ENCODE measurements at places on chromosomes 13 and 19.

- no peak for DNase-seq
Observed at GRCh38 chr19:2223959-2224358, 12.2 kb downstream of the PLEKHJ1 start.

DNA sequence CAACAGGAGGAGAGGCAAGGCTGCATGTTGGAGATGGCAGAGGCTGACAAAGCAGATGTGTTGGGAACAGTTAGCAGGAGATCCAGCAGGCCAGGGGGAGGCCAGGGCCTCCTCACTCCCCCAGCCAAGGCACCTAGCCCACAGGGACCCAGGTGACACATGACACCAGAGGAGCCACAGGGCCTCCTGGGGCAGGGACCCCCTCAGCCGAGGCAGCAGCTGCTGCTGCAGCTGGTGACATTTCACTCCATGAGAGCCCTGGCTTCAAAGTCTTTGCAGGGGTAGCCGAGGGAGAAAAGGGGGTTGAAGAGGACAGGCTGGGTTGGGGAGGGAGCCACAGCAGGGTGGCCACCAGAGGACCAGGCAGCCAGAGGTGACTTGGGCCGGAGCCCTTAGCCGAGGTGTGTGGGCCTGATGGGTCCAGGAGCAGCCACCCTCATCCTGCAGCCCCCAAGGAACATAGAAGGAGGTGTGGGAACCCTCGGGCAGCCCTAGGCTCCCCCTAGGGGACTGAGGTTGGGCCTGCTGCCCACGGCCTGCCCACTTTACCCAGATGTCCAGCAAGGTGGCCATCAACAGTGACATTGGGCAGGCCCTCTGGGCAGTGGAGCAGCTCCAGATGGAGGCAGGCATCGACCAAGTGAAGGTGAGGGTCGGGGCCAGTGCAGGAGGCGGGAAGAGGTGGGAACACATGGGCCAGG lies at the start of gene GNG14:
GNG14 (plus strand) TSS at position 503 of the 701 bp plus-strand sequence; CDS start at position 554, 51 bp downstream.
- no peak for DNase-seq

- DNase-seq: no peak
Observed at GRCh38 chr13:22108283-22108942, 437.5 kb downstream of the FGF9 start.

GRCh38 chr13:45113233-45114224 lies 6.8 kb upstream of the GTF2F2 start:
- DNase-seq: no peak

DNA sequence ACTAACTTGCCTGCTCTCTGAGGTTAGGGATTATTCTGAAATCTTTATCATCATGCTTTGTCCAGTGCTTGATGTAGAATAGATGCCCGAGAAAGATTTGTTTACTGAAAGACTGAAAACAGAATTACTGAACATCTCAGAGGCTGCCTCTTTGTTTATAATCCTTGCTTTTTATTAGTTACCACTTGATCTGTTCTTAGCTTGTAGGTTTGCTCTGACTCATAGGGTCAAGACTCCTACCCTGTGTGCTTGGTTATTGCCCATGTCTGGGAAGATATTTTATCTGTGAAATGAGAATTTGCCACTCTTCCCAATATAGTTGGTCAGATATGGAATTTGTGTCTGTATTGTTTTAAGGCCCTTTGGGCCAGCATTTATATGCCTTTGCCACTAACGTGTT lies 675.3 kb downstream of the DIAPH3 start:
- DNase-seq: no peak

- DNase-seq: no peak
Observed at GRCh38 chr13:113777311-113778260, 18.6 kb downstream of the TMEM255B start.

- DNase-seq: no peak
Observed at GRCh38 chr13:36778083-36778671, 40.8 kb upstream of the RFXAP start.

- DNase-seq: no peak
Observed at GRCh38 chr13:45519493-45519892, 54.8 kb downstream of the COG3 start.

DNA sequence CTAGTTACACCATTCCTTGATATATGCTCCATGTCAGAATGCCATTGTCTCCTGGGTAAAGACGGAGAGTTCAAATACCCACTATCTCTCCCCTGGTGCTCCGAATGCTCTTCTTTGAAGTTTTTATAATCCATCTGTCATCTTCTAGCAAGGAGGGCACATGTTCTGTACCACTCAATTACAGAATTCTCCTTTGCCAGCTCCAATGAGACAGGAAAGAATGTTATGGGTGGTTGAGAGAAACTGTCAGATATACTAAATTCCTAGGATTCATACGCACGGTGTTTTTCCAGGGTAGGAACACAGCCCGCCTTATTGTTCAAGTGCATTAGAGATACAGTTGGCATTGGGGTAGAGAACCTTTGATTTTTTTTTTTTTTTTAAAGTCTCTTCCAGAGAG lies 118.0 kb upstream of the ZNF536 start:
- no peak for DNase-seq

- no peak for DNase-seq
Observed at GRCh38 chr13:102911336-102911735, 65.5 kb downstream of the ERCC5 start.

GRCh38 chr13:42283574-42283973 lies 11.6 kb downstream of the AKAP11 start:
- no peak for DNase-seq

- DNase-seq: no peak
Observed at GRCh38 chr19:54532528-54532927, 29.9 kb downstream of the LAIR2 start.

GRCh38 chr13:101486708-101487437 lies 34.4 kb downstream of the ITGBL1 start:
- DNase-seq: no peak

DNA sequence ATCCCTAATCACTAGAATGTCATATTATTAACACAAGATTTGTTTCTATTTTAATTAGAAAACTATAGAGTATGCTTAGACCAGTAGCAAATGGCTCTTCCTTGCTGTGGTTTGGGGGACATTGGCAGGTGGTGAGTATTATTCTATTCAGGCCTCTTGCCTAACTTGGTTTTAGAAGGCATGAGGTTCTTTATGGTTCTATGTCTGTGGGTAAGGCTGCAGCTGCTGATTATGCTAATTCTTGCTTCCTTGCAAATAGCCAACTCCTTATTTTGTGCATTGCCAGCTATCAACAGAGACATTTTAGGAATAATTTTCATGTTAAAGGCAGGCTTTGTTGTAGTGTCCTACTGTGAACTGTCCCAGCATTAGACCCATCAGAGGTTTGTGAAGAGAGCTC lies 1344.9 kb downstream of the UQCRFS1 start:
- DNase-seq: no peak

DNA sequence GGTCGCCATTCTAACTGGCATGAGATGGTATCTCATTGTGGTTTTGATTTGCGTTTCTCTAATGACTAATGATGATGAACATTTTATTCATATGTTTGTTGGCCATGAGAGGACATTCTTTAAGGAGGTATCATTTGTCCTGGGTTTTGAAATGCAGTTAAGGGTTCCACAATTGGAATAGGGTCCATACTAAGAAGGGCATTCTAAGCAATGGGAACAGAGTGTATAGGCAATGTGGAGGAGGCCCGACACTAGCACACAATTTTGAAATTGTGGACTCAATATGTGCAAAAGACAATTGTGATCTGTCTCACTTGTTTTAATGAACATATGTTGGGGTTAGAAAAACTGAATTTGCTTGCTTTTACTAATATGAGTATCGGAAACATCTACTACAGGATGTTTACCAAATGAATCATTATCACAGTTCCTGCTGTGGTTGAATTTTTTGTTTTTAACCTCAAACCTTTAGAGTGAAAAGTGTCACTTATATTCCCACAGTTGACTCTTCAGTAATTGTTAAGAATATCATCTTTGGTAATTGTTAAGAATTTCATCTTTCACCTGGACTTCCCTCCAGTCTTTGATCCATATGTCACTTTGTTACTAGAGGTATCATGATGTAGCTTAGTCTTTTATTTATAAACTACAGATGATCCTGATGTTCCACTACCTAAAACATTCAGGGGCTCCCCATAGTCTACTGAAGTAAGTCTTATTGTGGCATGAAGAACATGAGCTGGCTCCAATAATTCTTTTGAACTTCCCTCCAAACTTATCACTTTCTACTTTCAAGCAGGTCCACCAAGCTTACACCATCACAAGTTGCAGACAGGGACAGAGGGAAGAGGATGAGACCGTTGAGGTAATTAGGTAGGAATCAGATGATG lies 109.7 kb upstream of the KLF12 start:
- DNase-seq: no peak

GRCh38 chr13:98889419-98890085 lies 88.3 kb downstream of the DOCK9 start:
- no peak for DNase-seq

- no peak for DNase-seq
Observed at GRCh38 chr19:39407660-39408391, 1.2 kb downstream of the ZFP36 start.

DNA sequence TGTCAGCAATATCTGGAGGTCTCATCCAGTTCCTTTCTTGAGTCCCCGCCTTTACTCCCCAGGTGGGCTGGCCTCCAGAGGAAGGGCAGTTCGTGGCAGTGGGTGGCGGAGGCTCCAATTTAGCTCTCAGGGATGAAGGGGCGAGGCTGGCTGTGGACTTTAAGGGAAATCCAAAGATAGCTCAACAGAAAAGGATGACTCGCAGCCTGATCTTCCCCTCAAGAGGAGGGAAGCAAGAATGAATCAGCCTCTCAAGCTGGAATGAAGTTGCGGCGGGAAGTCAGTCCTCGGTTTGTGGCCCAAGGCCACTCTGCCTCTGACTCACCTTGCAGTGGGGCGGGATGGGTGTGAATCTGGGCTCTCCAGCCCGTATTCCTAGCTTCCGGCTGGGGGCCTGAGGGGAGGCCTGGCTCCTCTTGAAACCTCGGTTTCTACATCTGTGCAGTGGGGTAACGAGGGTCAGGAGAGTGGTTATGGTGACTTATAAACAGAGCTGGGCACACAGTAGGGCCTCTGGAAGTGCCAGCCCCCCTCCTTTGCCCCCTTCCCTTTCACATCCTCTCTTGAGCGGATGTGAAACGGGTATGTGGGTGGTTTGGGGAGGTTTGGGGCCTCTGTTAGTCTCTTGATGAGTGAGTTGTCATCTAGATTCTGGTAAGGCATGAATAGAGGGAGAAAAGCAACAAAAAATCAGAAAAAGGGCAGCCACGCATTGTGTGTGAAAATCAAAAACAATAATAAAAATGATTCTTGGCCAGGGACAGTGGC lies 10.5 kb upstream of the SMG9 start:
- no peak for DNase-seq

All from dorsolateral prefrontal cortex (tissue), 122 donors.